ENCODE measurements at places on chromosomes 6 and 20.

DNA sequence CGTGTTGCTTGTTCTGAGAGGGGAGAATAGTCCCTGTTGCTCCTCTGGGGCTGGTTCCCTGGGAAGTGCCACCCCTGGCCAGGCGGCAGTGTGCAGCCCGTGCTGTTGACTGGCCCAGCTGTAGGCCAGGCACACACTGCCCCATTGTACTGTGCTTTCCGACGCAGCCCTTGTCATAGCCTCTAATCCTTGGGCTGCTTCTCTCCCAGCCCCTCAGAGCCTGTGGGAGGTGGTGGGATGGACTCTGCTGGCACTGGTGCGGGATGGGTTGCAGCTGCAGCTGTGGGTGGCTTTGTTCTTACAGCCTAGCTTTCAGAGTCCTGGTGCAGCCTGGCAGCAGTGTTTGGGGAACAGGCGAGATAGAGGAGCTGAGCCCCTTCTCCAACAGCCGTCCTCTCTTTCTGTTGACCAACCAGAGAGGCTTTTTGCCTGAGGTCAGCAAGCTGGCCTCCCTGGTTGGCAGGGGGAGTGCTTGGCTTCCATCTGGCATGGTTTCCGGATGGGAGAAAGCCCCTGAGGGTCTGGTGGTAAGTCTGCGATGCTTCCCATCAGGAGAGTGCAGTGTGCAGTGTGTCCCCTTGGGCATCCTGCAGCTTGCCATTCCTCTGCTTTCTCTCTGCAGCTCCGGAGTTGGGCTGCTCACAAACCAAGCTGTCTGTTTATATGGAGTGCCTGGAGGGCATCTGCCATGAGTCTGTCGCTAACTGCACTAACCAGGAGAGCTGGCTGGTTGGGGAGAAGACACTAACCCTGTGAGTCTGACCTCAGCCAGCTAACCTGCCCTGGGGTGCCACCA lies 12.1 kb downstream of the TJAP1 start:
- peak; percentile 73 for DNase-seq

DNA sequence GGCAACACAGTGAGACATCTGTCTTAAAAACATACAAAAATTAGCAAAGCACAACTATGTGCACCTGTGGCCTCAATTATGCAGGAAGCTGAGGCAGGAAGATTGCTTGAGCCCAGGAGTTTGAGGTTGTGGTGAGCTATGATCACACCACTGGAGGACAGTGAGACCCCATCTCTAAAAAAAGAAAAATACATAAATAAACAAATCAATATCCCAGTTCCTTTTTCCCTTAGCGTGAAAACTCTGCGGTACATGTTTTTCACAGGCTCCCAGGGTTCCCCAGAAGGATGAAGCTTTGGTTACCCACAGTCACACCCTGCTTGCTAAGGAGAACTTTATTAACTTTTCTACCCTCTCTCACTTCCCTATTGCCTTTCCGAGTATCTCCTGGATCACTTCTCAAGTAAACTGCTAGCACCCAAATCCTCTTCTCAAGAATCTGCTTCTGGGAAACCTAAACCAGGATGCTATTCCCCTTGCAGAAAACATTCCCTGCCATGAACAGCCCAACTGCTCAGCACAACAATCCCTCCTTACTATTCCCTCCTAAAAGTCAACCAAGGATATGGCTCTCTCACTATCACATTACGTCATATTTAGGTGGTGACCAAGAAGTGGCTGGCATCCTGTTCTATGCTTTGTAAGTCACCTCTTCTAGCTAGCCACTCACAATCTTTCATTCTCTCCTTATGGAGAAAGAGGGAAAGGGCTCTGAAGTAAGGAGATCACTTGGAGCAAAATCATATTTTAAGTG lies 122.4 kb downstream of the IPCEF1 start:
- no peak for DNase-seq

DNA sequence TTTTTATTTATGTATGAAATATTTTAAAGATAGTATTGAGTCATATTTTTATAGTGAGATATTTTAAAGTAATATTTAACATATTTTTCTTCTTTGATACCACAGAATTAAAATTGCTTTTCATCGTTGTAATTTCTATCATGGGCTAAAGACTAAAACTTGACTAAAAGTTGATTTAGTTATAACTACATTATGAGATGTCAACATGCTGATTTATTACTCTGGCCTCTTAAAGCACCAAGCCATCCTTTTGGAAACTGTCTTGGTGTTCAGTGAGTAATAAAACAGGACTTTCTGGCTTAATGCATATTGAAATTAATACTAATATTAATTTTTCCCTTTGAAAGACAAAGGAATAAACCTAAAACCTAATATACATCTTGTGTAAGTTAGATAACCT lies 95.2 kb upstream of the ADGRF4 start:
- DNase-seq, result no peak

DNA sequence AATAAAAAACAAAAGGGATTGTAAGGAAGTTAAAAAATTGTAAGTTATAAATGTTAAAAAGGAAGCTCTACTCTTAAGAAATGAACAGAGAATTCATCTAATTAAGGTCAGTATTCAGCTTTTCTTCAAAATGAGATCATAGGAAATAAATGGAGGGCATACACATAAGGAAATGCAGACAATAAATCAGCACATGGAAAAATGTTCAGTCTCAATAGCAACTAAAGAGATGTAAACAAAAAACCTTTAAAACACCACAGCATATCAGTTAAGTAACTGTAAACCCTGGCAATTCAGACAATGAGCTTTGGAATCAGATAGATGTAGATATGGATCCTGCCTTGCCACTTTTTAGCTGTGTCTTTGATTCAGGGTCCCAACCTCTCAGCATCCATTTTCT lies 24.0 kb upstream of the CLIC5 start:
- DNase-seq, result peak; percentile 51

DNA sequence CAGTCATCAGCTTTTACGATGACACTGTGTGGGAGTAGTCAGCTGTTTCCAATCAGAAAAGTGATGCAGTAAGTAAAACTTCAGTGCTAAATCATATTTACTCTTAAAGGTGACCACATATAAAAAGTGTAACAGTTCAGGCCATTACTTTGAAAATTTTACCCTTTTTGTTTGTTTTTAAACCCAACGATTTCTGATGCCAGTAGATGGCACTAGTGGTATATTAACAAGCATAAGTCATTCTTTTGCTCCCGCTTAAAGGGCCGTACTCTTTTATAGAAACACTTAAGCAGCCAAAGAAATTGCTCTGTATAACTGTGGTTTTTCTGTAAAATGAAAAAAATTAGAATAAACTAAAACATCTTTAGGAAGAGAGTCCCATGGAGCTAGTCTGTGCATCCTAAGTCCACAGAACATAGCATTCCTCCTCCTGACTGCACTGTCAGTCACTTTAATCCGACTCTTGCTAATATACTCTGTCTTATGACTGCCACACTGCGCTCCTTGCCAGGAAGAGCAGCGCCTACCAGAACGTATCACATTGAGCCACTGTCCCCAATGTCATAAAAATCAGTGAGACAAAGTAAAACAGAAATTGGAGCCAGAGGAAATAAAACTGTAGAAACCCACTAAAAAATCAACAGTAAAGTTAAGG lies 25.0 kb downstream of the HEBP2 start:
- peak; percentile 74 for DNase-seq

DNA sequence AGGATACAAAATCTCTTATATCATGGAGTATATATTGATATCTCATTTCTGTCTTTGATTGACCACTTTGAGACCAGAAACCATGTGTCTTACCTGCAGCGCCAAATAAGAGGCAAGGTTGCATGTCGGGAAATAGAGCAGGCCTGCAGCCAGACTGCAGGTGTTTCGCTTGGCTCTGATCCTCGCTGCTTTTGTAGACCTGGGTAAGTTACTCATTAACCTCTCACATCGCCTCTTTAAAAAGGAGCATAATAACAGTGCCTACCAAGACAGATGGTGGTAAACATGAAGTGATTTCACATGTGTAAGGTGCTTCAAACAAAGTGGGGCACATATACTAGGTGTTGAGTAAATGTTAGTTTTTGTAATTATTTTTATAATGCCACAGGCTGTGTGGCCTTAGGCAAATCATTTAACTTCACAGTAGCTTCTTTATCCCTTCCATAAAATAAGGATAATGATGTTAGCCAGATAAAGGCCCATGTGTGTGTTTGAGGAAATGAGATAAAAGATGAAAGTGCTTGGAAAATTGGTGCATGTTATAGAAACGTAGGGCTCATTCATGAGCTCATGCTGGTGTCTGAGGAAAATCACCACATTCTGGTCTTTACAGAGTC lies 248.8 kb upstream of the MAP3K7 start:
- no peak for DNase-seq

DNA sequence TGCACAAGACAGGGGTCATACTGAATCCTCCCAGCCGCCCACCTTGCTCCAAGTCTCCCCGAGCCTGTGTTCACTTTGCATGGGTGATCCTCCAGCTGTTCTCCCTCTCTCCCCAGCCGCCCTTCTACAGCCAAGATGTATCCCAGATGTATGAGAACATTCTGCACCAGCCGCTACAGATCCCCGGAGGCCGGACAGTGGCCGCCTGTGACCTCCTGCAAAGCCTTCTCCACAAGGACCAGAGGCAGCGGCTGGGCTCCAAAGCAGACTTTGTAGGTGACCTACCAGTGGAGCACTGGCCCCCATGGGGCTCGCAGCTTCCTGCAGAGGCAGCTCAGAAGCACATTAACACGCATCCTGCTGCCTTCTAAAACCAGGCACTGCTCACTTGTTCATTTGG lies 14.6 kb upstream of the IFT52 start:
- no peak for DNase-seq

DNA sequence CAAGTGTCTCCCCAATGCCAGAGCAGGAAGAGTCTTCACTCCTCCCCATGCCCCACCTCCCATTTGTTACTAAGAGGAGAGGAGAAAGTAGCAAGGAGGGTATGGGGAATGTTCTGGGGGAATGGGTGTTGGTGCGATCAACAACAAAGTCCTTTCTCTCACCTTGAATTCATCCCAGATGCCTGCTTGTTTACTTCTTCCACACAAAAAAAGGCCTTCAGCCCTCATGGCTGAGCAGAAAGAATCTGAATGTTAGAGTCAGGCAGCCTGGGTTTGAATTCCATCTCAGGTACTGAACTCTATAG lies 9.9 kb downstream of the MOG start:
- DNase-seq, result no peak

GRCh38 chr6:83183082-83183828 lies 9.8 kb downstream of the PGM3 start:
- peak; percentile 73 for DNase-seq

DNA sequence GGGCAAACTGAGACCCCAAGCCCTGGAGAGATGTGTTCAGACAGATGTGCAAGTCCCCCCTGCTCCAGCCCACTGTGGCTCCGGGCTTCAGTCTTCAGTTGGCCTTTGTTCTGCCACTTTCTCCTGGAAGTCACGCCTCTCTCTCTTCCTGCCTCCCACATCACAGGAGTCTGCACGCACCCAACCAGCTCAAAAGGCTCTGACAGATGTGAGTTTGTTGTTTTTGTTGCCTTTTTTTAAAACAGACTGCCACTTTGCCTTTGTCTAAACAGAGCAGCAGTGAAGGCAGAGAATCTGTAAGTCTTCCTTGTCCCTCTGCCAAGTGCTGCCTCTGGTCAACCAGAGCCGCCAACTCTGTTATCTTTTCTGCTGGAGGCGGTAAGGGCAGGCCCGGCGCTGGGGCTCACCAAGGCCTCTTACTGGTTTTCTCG lies 149.7 kb downstream of the TFAP2C start:
- peak; percentile 87 for DNase-seq

DNA sequence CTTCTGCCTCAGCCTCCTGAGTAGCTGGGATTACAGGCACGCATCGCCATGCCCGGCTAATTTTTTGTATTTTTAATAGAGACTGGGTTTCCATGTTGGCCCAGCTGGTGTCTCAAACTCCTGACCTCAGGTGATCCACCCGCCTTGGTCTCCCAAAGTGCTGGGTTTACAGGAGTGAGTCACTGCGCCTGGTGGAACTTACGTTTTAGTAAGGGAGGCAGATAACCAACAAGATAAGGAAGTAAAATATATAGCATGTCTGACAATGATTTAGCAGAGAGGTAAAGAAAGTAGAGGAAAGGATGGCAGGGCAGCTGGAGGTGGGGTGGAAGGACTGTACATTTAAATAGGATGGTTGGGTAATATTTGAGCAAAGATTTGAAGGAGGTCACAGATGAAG lies 12.8 kb upstream of the MYMX start:
- no peak for DNase-seq

- peak; percentile 31 for DNase-seq
Observed at GRCh38 chr6:168308390-168309144, 11.0 kb downstream of the DACT2 start.

Measured in osteoblast (primary cell).